NCI-H524 treated with DMSO at 0.1 percent for 48 hours (cell line): ENCODE measurements at places on chromosomes 7 and 10.

DNA sequence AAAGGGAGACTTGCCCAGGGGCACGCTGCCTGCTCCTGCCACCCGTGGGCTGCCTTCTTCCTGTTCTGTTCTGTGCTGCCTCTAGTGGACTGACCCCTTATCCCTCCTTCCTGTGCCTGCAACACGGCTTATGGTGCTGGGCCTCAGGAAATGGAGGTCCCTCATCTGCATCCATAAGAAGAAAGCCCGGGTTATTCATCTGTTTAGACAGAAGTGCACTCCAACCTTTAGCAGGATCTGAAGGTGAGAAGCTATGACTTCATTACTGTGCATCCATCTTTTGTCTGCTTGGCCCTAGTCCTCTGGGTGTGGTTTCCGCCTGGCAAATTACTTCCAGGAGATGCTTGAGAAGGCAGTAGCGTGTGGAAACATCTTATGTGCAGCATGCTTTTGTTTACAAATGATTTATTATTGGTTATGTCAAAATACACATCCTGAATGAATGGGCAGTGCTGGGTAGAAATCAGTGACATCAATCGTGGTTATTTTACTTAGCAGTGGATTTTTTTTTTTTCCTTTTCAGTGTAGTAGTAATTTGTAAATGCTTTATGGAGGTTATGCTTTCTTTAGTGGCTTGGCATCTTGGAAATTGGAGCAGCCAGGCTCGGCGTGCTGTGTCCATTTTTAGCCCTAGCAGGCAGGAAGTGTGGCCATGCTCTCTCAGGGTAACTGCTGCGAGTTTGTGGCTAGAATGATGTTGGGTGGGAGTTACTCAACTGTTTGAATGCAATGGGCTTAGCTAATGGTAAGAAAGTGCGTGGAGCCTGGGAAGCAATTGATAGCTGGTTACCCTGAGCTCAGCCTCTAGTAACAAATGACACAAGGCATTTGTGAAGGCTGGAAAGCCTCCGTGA is 12.7 kb downstream of the PTPRE start:
- DNase-seq = no peak

- no peak for DNase-seq
Observed at GRCh38 chr10:930625-931325, 730 bp downstream of the LARP4B start.

- no peak for DNase-seq
Observed at GRCh38 chr10:97915346-97916131, 65.9 kb downstream of the GOLGA7B start.

DNA sequence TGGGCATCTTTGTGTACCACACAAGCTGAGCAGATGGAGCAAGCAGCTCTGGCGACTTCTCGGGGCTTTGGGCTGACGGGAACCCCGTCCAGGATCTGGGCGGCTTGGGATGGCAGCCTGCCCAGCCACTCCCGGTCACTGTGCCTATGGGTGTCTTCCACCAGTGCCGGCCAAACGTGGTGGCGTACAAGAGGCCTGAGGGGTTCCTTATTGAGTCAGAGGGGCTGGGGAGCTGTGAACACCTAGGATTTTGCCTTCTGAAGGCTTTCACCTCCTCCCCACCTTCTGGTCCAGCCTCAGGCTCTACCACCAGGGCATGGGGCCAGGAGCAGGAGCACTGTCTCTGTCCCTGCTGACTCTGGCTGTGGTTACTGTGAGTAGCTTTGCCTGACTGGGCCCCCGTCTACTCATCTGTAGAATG is 71.8 kb upstream of the PPIF start:
- DNase-seq = no peak

DNA sequence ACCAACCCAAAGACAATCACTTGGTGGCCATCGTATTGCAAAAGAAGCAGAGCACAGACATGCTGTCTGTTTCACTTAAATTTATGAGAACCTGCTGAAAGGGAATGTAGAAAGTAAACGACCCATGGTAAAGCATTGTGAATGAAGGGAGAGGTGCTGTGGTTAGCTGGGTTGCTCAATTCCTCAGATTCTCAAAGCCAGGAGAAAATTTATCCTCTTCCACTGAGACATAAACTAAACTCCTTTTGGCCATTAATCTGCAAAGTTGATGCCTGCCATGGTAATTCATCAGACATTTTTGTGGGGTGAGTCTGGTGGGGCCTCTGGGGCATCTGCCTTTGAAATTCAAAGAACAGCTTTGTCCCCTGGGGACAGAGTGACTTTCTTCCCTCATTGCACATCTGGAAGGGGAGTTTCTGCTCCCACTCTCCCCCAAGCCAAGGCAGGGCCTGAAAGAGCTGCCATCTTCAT is 951.0 kb downstream of the LRMDA start:
- DNase-seq = no peak

GRCh38 chr7:37110660-37111424 is 337.8 kb downstream of the ELMO1 start:
- DNase-seq = no peak

- peak; percentile 9 for DNase-seq
Observed at GRCh38 chr7:31783221-31783620, 96.2 kb downstream of the PPP1R17 start.

GRCh38 chr10:127552446-127552845 is 3.3 kb downstream of the NPS start:
- peak; percentile 7 for DNase-seq

- no peak for DNase-seq
Observed at GRCh38 chr7:158395780-158396278, 191.8 kb downstream of the PTPRN2 start.

DNA sequence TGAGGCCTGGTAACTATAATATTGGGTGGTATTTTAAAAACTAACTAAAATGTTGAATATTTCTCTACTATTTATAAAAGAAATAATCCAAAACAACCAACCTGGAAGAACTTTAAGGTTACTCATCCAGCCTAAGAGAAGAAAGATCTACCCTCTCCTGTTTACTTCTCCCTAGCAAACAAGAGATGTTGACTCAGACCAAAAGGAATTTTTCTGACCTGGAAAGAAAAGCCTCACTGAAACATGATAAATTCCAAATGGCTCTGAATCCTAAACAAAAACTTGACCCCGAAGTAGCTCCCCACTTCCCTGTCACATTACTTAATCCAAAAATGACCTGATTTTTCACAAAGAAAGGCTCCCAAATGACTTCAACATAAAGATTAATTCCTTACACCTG is 101.2 kb downstream of the PARD3 start:
- DNase-seq = no peak

- no peak for DNase-seq
Observed at GRCh38 chr7:123655614-123656013, at the start of gene LMOD2. Gene LMOD2, plus strand, starts transcription at chr7:123655866. Its CDS starts 98 bp downstream, at chr7:123655964.

DNA sequence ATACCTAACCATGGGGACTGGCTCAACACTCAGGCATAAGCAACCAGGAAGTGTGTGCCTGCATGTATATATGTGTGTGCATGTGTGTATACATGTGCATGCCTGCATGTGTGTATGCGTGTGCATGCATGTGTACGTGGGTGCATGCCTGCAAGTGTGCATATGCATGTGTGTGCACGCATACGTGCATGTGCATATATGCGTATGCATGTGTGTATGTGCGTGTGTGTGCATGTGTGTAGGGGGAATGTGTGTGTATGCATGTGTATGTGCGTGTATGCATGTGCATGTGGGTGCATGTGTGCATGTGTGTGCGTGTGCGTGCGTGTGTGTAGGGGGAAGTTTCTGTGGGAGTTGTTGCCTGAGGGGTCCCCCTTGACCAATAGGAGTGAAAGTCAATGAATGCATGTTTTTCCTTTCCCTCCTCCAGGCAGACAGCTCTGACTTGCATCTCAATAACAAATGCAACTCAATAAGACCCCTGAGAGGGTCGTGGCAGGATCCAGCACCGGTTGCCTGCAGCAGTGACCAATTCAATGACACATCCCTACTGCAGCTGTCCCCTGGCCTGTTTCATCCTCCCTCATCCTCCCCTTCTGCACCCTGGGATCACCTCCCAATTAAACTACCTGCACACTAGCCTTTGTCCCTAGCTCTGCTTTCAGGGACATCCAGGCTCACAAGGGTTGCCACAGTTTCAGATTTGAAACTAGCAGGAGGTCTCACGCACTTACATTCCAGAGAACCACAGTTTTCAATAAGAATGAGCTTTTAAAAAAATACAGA is 27.0 kb upstream of the FZD8 start:
- DNase-seq = no peak

DNA sequence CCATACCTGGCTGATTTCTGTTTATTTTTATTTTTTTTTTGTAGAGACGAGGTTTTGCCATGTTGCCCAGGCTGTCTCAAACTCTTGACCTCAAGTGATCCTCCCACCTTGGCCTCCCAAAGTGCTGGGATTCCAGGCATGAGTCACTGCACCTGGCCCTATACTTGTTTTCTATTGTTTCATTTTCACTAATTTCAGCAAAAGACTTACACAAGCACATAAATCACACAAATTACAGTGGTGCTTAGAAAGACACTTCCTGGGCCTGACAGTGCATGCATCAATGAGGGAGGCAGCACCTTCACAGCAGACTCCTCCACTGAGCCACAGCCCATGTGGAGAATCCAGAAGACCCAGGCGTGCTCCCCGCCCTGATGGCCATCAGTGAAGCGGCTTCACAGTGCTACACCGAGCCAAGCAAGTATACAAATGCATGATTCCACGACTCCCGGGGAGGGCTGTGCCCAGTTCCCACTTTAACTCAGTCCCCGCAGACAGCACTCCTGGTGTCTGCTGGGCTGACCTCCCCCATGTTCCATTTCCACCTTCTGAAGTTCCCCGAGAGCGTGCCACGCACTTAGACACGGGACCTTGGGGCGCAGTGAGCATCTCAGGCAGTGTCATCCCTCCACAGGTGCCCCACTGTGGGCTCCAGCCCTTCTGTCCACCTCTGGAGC is 20.6 kb downstream of the PITRM1 start:
- no peak for DNase-seq

GRCh38 chr10:11215471-11215870 is 197.8 kb downstream of the CELF2 start:
- DNase-seq = no peak

DNA sequence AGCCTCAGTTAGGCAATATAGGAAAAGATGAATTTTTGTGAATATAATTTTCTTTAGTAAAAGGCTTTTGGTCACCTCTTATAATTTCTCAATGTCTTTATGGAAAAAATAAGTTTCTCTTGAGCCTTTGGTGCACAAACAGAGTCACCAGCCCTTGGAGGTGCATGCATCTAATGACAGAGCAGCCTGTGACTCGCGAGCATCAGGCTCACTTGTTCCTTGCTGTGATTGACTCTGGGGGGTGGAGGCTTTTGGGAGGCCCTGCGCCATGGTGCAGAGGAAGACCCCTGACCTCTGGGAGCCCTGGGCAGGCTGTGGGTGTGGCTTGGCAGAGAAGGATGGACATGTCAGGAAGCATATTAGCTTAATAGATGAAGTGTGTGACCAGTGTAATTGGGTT is 60.2 kb downstream of the FIGNL1 start:
- DNase-seq = no peak

- no peak for DNase-seq
Observed at GRCh38 chr10:22652988-22653481, 61.3 kb downstream of the PIP4K2A start.

DNA sequence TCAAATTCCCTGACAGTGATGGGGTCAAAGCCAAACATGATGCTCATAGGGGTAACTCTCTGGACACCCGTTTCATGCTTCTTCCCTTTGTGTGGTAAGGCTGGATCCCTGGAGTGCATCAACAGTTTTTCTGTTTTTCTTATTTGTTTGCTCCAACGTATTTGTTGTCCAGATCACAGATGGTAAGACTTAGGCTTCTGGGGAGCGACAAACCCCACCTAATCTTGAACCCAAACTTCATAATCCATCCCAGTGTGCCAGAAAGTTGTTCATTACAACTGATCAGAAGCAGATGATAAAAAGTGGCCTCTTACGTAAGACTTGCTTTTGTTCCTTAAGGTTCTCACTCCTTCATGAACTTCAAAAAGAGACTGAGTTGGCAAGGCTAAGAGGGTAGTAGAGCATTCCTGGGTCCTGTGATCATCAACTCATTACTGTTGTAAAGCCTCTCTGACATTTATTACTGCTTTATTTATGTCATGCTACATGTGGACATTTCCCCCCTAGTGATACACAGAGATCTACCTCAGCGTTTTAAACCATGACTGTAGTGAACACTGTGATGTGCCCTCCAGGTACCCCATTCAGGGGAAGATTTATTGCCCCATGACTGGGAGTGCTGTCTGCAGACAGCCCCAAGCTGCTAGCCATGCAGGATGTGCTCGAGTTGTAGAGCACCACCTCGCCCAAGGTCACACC is 125.6 kb downstream of the CCDC71L start:
- DNase-seq = no peak

DNA sequence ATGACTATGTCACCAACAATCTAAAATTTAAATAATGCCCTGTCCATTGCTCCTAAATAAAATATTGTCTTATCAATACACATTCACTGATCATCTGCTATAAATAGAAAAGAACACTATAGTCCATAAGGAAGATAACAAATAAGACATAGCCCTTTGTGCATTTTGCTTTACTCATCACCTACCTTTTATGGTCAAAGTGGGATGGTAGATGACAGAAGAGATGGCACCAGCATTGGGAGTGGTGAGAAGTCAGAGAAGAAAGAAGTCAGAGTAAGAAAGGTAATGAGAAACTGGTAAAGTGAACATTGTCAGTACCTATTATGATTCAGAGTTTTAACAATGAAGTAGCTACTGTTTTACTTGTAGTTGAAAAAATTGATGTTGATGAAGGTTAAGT is 31.1 kb downstream of the SEMA3E start:
- no peak for DNase-seq

DNA sequence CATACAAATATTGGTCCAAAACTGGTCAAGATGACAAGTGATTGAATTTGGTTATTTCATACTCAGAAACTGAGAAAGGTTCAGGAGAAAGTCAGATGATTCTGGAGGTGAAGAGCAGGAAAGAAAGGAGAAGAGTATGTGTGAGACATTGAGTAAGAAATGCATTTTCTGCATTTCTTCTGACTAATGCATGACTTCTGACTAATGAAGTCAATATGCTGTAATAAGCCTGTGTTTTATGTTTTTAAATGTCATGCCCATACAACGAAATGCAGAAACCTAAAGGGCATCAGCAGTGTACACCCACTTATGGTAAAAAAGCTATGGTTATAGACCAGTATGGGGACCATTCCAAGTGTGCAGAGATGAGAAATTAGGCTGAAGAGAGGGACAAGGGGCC is 1227.8 kb upstream of the SORCS1 start:
- no peak for DNase-seq

GRCh38 chr7:7568553-7568952 is 1.9 kb downstream of the MIOS start:
- no peak for DNase-seq

DNA sequence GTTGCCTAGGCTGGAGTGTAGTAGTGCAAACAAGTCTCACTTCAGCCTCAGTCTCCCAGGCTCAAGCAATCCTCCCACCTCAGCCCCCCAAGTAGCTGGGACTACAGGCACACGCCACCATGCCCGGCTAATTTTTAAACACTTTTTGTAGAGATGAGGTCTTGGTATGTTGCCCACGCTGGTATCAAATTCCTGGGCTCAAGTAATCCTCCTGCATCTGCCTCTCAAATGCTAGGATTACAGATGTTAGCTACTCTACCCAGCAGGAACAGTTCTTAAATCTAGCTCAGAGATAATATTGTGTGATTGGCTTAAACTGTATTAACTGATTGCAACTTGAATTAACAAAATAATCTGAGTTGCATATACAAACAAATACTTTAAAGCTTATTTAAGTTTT is 82.9 kb downstream of the CDK14 start:
- DNase-seq = peak; percentile 3
